Stromal cell of bone marrow (primary cell): ENCODE measurements at places on chromosomes 2 and 18.

GRCh38 chr2:241649404-241649803 is 11.9 kb downstream of the ATG4B start:
- no peak for DNase-seq

GRCh38 chr2:238274152-238274865 is 14.1 kb downstream of the PER2 start:
- no peak for DNase-seq

DNA sequence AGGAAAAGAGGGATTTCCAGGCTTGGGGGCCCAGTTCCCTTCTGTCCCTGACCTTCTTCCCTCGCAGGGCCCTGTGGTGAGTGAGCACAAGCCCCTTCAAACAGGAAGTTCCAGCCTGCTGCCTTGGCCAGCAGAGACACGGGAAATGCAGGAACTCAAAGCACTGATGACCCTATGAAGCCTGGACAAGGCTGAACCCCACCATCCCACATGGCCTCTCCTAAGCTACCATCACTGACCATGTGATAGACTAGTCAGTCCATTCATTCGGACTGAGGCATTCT is 196.4 kb downstream of the TNS1 start:
- no peak for DNase-seq

DNA sequence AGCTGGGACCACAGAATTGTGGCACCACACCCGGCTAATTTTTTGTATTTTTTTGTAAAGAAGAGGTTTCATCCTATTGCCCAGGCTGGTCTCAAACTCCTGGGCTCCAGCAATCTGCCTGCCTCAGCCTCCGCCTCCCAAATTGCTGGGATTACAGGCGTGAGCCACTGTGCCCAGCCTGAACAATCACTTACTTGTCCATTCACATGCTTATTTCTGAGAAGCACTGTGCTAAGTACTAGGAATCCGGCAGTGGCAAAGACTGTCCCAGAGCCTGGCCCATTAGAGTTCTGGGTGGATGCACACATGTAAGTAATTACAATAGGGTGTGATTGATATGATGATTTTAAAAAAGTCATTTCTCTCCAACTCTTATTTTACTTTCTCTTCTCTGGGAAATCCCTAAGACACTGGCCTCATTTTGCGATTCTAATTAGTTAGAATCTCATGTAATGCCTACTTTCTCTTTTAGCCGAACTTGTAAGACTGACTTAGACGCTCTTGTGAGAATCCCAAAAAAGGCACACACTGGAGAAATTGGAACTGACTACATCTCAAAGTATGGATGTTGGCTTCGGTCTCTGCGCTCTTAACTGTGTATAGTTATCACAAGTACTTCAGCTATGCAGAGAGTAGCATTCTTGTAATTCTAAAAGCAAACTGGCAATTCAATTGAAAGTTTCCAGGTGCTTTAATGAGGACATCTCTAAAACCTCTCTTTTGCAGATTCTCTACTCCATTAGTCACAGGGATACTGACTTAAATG is 567.7 kb downstream of the DCC start:
- DNase-seq: no peak

DNA sequence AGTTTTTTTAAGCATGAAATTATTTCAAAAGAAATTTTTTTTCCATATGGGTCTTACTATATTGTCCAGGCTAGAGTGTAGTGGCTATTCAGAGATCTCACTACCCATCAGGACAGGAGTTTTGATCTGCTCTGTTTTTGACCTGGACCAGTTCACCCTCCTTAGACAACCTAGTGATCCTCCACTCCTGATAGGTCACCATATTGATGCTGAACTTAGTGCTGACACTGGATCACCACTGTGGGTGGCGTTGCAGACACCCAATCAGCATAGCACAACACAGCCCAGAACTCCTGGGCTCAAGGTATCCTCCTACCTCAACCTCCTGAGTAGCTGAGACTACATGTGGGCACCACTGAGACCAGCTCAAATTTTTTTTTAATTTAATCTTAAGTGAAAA is 8.2 kb downstream of the OLA1 start:
- no peak for DNase-seq

DNA sequence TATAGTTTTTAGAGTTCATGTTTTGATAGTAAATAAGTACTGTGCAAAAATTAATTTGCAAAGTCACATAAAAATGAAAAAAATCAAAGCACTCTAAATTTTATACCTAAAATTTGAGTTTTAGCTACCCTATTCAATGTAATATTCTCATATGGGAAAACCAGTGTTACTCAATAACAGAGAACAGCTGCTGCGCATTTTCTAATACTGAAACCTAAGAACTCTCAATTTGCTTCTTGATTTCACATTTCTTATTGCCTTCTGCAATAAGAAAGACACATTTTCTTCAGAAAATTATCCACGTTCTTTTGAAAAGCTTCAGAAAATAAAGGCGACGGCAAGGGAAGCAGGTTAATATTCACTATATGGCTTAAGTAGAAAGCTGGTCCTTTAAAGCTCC is 199.1 kb upstream of the CCDC150 start:
- no peak for DNase-seq

DNA sequence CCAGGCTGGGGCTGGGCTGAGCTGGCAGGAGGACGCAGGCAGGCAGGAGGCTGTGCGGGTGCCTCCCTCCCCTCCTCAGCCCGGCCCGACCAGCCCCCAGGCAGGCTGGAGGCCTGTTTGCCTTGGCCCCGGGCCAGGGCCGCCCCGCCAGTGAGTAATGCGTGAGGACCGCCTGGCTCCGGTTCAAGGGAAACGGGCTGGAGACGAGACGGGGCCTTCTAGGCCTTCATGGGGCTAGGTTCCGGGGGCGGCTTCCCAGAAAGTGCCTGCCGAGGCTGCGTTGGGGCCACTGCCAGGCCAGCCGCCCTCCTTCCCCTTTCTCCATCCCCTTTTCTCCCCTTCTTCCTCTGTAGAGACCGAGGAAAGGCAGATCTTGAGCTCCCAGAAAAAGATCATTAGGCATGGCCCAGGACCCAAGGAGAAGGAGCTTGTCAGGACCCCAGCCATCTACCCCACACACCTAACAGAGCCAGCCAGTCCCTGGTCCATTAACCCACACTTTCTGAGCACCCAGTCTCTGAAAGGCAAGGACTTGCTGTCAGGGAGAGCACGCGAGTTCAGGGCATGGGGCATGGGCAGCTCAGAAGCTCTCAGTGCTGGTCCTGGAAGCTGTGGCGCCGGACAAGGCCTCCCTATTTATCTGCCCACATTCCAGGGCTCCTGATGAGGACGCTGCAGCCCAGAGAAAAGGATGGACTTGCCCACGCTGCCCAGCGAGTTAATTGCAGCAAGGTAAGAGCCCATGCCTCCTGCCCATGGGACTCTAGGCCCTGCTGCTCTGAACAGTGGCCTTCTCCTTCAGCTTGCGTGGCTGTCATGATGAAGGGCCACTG is 48.5 kb downstream of the SMAD7 start:
- peak; percentile 84 for DNase-seq

- no peak for DNase-seq
Measured at GRCh38 chr2:177893880-177894279, 178.7 kb downstream of the PDE11A start.

- DNase-seq: no peak
Measured at GRCh38 chr2:172454404-172455120, 27.2 kb downstream of the ITGA6 start.

DNA sequence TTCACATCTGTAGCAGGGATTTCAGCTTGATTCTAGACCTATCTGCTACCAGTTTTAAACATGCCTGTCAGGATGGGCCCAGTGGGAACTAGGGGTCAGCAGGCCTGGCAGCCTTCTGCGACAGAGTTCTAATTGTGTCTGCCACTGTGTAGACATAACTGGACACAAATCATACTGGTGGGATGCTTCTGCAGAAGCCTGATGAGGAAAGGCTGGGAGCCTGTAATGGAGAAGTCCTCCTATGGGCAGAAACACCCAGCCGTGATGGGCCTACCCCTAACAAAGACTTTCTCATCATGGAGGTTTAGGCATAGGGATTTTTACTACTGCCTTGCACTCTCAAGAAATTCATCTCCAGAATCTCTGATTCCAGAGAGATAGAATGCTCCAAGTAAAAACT is 166.9 kb downstream of the PDE11A start:
- DNase-seq: no peak

GRCh38 chr2:48397846-48398245 is 132.1 kb upstream of the STON1 start:
- DNase-seq: no peak

GRCh38 chr18:5478261-5478660 is 65.5 kb downstream of the EPB41L3 start:
- no peak for DNase-seq
